Activated CD4-positive, alpha-beta T cell treated with anti-CD3 and anti-CD28 coated beads, Interleukin-2, Interleukin-4, amounts not matched to agents 100 ng/mL and 50 ng/mL, durations not matched to agents 16 hours and 8 hours (primary cell): ENCODE measurements at places on chromosomes 12 and 14.
A peak's percentile ranks its signal among the peaks of the same experiment; 100 is the strongest.

GRCh38 chr14:55170526-55170925 is 20.9 kb downstream of the DLGAP5 start:
- DNase-seq, result no peak

DNA sequence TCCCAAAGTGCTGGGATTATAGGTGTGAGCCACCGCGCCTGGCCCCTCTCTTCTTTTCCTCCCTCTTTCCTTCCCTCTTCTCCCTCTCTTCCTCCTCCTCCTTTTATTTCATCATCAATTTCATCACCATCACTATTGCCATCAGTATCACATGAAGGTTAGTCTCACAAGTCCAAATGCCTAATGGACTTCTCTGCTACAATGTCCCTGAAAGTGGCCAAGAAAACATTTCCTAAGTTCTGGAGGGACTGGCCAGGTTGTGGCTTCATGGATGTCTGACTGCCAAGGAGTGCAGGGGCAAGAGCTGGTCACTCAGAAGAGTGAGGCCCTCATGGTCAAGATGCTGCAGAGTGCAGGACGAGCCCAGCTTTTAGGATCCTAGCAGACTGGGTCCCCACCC is 97.6 kb downstream of the SYNE3 start:
- DNase-seq, result no peak

DNA sequence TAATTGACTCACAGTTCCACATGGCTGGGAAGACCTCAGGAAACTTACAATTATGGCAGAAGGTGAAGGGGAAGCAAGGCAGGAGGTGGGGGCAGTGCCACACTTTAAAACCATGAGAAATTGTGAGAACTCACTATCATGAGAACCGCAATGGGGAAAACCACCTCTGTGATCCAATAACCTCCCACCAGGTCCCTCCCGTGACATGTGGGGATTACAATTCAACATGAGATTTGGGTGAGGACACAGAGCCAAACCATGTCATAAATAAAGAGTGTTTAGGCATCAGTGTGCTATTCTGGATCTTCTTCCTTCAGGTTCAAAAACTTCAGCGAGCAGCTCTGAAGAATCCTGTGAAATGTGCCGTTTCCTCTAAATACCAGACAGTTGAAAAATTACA is 9.7 kb downstream of the DDX47 start:
- no peak for DNase-seq

GRCh38 chr14:89667983-89668382 is 250.9 kb upstream of the FOXN3 start:
- no peak for DNase-seq

- peak; percentile 12 for DNase-seq
Observed at GRCh38 chr14:97634751-97635150, 837.6 kb downstream of the VRK1 start.

DNA sequence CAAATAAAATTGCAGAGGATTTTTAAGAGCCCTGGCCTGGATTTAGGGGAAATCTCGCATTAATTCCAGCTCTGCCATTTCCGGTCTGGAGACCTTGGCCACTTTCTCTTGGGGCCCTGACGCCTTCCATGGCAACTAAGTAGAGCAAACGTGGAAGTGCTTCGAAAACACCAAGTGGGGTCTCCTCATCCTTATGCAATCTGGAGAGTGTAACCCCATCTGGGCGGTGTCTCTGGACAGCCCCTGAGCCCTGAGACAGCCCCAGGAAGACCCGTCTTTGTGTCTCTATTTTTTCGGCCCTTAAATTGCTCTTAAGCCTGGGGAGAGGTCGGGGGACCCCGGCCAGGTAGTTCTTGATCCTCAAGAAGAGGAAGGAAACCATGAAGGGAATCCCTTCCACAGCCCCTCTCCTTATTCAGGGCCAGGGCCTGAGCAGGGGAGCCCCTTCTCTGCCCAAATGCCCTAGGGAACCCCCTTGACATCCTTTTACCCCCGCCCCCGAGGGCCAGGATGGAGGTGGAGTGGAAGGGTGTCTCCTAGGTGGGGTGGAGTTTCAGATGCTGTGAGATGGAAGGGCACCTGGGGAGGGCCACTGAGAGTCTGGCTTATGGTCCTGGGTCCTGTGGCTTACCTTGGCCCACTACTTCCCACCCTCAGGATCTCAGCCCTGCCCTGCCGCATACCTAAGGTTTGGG is 17.6 kb upstream of the NR4A1 start:
- no peak for DNase-seq

- no peak for DNase-seq
Observed at GRCh38 chr12:118053071-118053985, 7.7 kb downstream of the WSB2 start.

GRCh38 chr12:62758216-62758615 is 176.7 kb downstream of the PPM1H start:
- DNase-seq, result peak; percentile 15

DNA sequence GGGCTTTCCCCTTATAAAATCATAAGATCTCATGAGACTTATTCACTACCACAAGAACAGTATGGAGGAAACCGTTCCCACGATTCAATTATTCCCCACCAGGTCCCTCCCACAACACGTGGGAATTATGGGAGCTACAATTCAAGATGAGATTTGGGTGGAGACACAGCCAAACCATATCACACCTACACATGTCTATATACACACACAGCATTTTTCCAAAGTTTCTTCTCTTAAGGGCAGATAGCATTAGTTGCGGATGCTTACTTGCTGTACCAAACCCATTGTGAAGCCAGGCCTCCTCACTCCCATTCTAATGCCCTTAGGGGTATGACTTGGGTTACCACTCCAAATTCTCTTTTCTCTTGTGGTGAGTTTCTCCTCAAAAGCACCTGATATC is 104.1 kb upstream of the RAP1B start:
- DNase-seq, result no peak

GRCh38 chr12:104569346-104570173 is 112.8 kb downstream of the CHST11 start:
- DNase-seq, result peak; percentile 87
